ENCODE measurements at places on chromosomes 6 and 20.

GRCh38 chr6:144335914-144336313, 50.8 kb downstream of the UTRN start:
- no peak for DNase-seq

- DNase-seq = no peak
Measured at GRCh38 chr6:129181001-129181400, 298.1 kb downstream of the LAMA2 start.

- no peak for DNase-seq
Measured at GRCh38 chr6:2514965-2515543, 235.7 kb downstream of the MYLK4 start.

DNA sequence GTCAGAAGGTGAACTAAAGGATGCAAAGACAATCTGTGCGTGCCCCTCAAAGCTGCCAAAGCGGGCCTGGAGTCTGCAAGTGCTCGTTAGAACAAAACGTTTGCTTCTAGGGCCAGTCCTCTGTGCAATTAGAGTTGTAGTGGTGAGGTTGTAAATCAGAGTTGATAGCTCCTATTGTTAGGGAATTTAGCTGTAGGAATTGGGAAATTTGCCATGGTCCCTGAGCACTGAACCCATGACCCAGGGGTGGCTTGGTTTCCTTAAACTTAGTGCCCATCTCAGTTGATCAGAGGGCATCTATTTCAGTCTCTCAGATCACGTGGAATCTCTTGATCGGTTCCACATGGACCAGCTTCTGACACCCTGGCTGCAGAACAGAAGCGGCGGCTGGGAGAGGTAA, 18.8 kb upstream of the RPS6KA2 start:
- DNase-seq = no peak

DNA sequence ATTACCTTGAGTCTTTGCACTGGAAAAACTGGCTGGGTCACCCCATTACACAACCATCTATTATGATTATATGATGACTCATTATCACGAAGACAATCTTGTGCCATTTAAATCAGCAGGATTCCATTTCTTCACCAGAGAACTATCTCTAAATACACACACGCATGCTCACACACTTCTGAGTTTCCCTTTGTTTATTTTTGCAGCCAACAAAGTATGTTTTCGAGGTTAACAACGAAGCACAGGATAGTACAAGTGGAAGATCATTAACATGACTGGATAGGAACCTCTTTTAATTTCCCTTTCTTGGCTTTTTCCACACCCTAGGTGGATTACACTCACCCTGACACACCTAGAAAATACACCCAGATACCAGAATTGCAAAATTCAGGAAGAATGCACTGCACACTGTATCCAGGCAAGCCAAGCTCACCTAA, 18.9 kb downstream of the PERP start:
- no peak for DNase-seq
